ENCODE measurements at places on chromosomes 5 and 9. TPM values are rescaled to one million over a fixed set of nuclear protein-coding genes. Genes with fewer than 3 reads are reported as not detected.

Gene ORM1
- not detected for total RNA-seq

Gene ZNF354C
- 12.2 TPM for total RNA-seq

GRCh38 chr5:39231705-39232525 is 12.6 kb upstream of the FYB1 start:
- no peaks in the 10 kb centered on the region for H3K4me1 ChIP-seq
- peaks cover 5% of the 10 kb centered on the region for H3K27me3 ChIP-seq
- H3K4me3 ChIP-seq = no peak overlapping the region
- H3K27ac ChIP-seq = peak overlapping the region; percentile 6
- no peaks in the 10 kb centered on the region for H3K36me3 ChIP-seq

- peaks cover 39% of the 10 kb centered on the region for H3K4me1 ChIP-seq
- DNase-seq = no peak
- H3K27ac ChIP-seq = no peak overlapping the region
- peaks cover 6% of the 10 kb centered on the region for H3K27me3 ChIP-seq
- peak overlapping the region; percentile 95 for H3K4me3 ChIP-seq
- H3K36me3 ChIP-seq = peaks cover 6% of the 10 kb centered on the region
Measured at GRCh38 chr5:83474991-83475390, 3.4 kb downstream of the VCAN start.

GRCh38 chr5:10860196-10860543 is 99.1 kb upstream of the DAP start:
- H3K27me3 ChIP-seq = no peaks in the 10 kb centered on the region
- no peaks in the 10 kb centered on the region for H3K36me3 ChIP-seq
- DNase-seq = no peak
- H3K4me3 ChIP-seq = peak overlapping the region; percentile 58
- peaks cover 57% of the 10 kb centered on the region for H3K4me1 ChIP-seq

DNA sequence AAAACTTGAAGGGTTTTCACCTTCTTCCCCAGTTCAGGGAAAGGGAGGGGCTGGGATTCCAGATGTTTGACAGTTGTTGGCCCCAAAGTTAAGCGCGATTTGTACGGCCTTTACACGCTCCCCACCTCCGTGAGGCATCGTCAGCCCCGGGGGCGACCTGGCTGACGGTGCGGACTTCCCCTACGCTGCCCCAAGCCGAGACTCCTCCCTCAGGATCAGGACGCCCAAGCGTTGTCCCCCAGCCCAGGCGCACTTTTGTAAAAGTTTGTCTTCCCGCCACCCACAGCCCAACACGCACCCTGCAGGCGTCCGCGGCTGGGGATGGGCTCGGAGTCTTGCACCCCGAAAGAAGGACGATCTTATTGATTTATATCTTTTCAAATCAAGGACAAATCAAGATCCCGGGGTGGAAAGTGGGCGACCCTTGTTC is 713 bp downstream of the MOB3B start:
- peaks cover 55% of the 10 kb centered on the region for H3K4me1 ChIP-seq
- H3K4me3 ChIP-seq = peak overlapping the region; percentile 98
- H3K27me3 ChIP-seq = no peaks in the 10 kb centered on the region

DNA sequence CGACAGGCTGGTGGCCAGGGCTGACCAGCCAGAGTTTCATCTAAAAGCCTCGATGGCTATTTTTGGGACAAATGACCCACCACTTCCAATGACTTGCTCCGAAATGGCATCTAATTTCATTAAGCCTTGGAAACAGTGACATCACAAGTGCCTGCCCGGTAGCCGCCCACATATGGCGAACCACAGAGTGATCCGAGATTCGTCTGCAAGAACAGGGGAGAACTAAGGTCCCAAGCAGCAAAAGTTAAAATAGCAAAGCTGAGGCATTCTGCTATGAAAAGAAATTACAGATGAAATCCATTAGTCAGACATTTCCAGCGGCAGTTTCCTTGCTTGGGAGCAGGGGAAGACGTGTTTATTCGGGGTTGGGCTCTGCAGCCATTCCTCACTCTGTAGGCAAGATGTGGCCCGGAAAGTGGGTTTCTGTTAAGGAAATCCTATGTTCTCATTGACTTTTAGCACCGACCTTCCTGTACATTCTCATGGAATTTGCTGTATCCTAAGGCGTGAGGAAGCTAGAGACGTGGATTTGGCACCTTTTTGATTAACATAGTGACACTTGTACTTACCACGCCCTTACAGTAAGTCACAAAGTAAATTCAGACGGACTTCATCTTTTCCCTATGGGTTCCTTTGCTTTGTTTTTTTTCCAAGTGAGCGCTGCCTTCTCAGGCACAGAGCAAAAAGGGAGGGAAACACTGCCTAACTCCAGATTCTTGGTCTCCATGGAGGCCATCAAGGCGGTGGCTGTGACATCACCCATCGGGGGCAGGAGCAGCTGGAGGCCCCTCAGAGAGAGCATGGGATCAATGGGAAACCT is 45.1 kb downstream of the ERGIC1 start:
- DNase-seq = no peak
- no peak overlapping the region for H3K4me3 ChIP-seq
- H3K4me1 ChIP-seq = peaks cover 38% of the 10 kb centered on the region

DNA sequence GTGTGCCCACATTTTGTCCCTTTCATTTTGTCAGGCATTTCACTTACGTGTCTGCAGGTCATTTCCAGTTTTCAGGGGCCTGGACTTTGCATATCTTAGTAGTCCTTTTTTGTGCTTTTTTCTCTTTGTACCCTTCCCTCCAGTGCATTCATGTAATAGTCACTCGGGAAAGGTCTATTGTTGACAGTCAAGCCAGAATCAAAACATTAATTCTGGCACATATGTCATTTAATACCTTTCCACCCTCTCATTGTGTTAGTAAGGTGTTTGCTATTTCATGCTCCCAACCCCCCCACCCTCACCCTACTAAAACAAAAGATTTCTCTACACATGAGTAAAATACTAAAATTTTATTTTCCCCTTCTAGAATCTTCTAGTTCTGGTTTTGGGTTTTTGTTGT is 42.7 kb downstream of the UGCG start:
- no peak overlapping the region for H3K27ac ChIP-seq
- H3K27me3 ChIP-seq = no peaks in the 10 kb centered on the region
- no peak overlapping the region for H3K4me3 ChIP-seq
- DNase-seq = no peak
- H3K4me1 ChIP-seq = no peaks in the 10 kb centered on the region
- H3K36me3 ChIP-seq = peaks cover 20% of the 10 kb centered on the region

- no peak for DNase-seq
- no peaks in the 10 kb centered on the region for H3K36me3 ChIP-seq
- H3K4me3 ChIP-seq = no peak overlapping the region
- H3K27me3 ChIP-seq = no peaks in the 10 kb centered on the region
- no peak overlapping the region for H3K27ac ChIP-seq
Measured at GRCh38 chr5:158209219-158209908, 350.4 kb upstream of the CLINT1 start.

GRCh38 chr5:169701910-169702451 is 64.9 kb downstream of the DOCK2 start:
- H3K4me3 ChIP-seq = no peak overlapping the region
- H3K27me3 ChIP-seq = no peaks in the 10 kb centered on the region
- peaks cover 17% of the 10 kb centered on the region for H3K4me1 ChIP-seq
- DNase-seq = no peak
- no peak overlapping the region for H3K27ac ChIP-seq
- H3K36me3 ChIP-seq = no peaks in the 10 kb centered on the region

- H3K27me3 ChIP-seq = no peaks in the 10 kb centered on the region
- no peak overlapping the region for H3K27ac ChIP-seq
- H3K4me3 ChIP-seq = no peak overlapping the region
- H3K36me3 ChIP-seq = peaks cover 9% of the 10 kb centered on the region
- DNase-seq = no peak
Measured at GRCh38 chr9:121768416-121769015, 117.1 kb downstream of the DAB2IP start.

DNA sequence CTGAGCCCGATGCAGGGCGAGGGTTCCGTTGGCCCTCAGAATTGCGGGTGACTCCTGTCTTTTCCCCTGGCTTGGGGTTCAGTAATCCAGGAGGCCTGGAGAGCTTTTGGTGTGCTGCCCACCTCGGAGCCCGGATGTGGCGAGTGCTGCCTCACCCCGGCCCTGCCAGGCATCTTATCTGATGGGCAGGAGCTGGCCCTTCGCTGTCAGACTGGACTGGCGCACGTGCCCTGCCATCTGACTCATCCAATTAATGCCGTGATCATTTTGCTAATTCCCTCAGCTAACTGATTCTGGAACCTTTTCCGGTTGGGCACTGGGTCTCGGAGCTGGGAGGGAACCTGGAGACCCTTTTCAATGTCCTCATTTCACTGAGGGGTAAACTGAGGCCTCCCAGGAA is 34.6 kb downstream of the RXRA start:
- peaks cover 4% of the 10 kb centered on the region for H3K4me1 ChIP-seq
- H3K36me3 ChIP-seq = no peaks in the 10 kb centered on the region
- no peak overlapping the region for H3K4me3 ChIP-seq
- H3K27ac ChIP-seq = no peak overlapping the region
- DNase-seq = no peak
- no peaks in the 10 kb centered on the region for H3K27me3 ChIP-seq

DNA sequence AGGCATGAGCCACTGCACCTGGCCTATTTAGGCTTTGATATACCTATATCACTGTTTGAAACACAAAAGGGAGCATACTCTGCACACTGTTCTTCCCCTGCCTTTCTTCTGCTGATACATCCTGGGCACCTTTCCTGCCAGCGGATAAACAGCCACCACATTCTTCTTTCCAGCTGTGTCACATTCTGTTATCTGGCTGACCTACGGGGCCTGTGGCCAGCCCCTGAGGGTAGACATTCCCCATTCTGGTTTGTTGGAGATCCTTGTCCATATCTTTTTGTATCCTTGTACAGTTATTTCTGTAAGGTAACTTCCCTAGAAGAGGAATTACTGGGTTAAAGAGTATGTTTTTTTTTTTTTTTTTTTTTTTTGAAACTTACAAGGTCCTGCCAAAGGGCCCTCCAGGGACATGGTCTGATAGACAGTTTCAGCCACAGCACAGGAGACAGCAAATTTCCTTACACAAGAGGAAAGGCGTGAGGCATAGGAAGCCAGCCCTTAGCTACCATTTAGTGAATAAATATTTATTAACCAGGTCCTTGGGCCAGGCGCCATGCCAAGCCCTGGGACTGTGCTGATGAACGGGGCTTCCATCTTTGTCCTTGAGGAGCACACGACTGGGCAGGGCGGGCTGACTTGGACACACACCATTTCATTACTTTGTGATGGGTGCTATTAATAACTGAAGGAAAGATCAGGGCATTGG is 57.8 kb downstream of the ERGIC1 start:
- peak overlapping the region; percentile 50 for H3K27ac ChIP-seq
- H3K36me3 ChIP-seq = peaks cover 2% of the 10 kb centered on the region
- DNase-seq = no peak
- H3K4me1 ChIP-seq = peaks cover 6% of the 10 kb centered on the region
- H3K27me3 ChIP-seq = no peaks in the 10 kb centered on the region

Measured in neural crest cell (in vitro differentiated cells).